ENCODE measurements at places on chromosomes 3 and 15.

DNA sequence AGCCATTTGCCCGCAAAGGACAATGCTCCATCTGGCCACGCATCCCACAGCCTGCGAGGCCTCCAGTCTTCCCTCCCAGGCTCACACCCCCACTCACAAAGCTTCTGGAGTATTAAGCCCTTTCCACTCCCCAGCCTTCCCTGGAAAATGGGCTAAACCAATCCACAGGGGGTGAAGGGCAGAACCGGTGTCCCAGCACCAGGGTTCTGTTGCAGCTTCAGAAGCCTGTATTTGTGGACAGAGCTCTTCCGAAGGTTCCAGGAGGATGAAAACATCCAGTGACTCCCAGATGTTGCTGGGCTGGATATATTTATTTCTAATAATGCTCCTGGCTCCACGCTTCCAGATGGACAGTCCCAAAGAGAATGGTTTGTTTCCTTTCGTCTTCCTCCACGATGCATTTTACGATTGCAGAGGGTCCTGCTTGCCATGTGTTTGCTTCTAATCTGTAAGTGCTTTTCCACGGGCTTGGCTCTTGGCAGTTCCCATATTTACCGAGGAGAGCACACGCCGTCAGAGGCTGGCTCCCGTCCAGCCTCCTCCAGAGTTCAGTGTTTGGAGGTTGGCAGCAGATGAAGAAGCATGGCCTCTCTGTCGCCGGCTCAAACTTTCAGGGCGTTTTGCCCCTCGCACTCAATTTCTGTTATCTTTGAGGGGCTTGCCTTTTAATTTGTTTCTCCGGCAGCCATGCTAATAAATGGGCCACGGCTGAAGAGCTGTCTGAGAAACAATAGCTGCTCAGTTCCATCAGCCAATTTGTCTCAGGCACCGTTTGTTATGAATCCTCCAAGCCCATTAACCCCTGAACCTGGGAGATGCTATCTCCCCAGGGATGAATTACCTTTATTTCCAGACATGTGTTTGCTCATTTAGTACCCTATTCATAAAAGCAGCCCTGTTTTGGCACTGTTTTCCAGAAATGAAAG, 367.9 kb upstream of the PROK2 start:
- peak; percentile 76 for DNase-seq

DNA sequence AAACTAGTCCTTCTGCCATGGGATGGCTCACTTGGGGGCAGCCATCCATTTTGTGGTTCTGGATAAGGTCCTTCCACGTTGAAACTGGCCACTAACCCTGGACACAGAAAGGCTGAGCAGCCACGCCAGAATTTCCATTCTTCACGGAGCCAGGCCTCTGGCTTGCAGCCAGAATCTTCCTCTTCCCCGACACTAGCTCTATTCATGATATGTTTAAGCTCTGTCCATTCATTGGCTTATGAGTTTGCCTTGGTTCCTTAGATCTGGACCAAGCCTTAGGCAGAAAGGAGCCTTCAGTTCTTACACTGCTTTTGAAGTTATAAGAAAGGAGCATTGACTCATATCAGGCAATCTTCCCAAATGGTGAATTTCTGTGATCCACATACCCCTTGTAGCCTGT, 288.4 kb upstream of the GOLGA6L4 start:
- DNase-seq: no peak

DNA sequence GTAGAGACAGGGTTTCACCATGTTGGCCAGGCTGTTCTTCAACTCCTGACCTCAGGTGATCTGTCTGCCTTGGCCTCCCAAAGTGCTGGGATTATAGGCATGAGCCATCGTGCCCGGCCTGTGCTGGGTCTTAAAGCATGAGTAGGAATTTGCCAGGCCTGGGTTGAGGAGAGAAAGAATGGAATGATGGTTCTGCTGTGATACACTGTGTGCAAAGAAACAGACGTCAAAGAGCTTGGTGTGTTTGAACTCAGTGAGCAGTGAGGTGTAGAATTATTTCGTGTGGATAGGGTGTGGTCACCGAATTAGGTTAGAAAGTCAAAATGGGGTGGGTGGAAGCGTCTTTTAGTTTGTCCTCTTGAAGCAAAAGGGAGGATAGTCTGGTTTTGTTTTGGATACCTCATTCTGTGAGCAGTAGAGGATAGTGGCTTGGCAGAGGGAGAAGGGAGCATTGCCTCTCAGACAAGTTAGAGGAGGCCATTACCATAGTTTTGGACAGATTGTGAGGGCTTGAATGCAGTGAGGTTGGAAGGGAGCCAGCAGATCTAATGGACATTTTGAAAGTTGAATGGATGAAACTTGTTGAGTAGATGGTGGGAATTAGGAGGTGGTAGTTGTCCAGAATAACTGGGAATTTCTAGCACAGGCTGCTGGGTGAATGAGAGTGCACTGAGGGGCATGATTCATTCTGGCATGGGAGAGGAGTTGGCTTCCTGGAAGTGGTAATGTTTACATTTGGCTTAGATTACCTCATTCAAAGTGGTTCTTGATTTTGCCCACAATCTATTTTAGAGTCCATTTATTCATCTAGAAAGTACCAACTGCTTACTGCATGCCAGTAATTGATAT, 27.2 kb downstream of the AKAP13 start:
- no peak for DNase-seq

- DNase-seq: peak; percentile 69
Measured at GRCh38 chr15:85504749-85505676, 124.6 kb downstream of the AKAP13 start.

DNA sequence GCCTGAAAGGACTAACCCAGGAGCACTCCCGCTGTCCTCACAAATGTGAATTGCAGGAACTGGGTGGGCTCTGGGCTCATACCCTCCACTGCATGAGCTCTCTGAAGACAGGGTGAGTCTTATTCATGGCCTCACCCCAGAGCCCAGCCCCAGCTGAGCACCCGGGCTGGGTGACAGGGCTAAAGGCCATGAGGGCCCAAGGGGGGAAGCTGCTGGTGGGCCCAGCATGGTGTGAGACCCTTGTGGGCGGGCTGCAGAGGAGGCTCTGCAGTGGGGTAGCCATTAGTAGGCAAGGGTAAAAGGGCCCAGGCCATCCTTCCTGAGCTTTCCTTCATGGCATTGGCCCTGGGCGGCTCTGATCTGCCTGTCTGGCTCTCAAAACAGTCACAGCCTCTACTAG, 30.3 kb downstream of the SRPRB start:
- no peak for DNase-seq

- no peak for DNase-seq
Measured at GRCh38 chr15:77022646-77023575, 28.0 kb downstream of the PSTPIP1 start.

DNA sequence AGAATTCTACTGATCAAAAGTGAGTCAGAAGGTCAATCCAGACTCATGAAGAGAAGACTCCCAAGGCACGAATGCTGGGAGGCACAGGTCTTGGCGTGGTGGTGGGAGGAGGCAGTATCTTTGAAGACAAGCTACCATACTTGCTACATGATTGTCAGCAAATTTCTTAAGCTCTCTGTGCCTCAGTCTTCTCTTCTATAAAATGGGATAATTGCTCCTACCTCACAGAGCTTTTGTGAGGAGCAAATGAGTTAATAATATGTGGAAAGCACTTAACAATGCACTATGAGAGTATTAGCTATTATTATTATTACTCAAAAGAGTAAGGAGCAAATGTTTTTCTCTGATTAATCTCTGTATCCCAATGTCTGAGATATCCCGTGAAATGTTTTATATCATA, 36.2 kb downstream of the EHD4 start:
- DNase-seq: no peak

- DNase-seq: no peak
Measured at GRCh38 chr3:141227752-141228151, 3.9 kb upstream of the PXYLP1 start.

GRCh38 chr3:171260899-171261298, 199.3 kb downstream of the TNIK start:
- no peak for DNase-seq

DNA sequence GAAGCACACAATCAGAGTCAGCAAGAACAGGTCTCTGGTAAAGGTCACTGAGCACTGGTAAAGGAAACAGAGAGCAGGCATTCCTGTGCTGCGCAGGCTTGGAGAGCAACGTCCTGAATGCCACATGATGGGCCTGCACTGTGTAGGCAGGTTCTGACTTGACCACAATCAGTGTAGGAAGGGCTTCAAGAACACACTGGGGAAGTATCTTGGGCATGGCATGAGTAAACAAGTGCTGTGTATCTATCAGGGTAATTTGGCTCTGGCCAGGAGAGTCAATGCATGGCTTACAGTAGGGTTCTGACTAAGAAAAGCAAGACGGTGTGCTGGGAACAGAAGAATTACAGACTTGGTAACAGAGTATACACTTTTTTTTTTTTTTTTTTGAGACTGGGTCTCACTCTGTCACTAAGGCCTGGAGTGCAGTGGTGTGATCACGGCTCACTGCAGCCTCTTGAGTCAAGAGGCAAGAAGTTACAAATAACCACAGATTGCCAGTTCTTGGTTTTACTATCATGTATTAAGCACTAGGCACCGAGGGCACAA, 30.6 kb downstream of the TBC1D2B start:
- DNase-seq: no peak

GRCh38 chr3:52014613-52015012, 18.9 kb upstream of the RPL29 start:
- DNase-seq: peak; percentile 43

DNA sequence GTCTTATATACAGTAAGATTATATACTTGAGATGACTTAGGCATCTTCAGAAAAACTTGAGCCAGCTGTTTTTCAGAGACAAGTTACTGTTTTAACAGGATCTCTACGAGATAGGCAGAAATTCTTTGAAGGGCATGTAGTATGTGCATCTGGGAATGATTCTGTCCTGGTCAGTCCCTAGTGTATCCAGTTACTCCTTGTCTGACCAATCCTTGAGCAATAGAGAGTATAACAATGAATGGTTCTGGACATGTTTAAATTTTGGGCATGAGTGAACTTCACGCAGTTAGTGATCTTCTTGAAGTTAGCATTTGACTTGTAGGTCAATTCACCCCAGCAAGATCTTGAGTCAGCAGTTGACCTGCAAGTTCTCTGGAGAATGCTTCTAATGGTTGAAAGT, 24.7 kb upstream of the HHLA2 start:
- no peak for DNase-seq

GRCh38 chr3:143450632-143451031, 331.1 kb downstream of the CHST2 start:
- DNase-seq: no peak

DNA sequence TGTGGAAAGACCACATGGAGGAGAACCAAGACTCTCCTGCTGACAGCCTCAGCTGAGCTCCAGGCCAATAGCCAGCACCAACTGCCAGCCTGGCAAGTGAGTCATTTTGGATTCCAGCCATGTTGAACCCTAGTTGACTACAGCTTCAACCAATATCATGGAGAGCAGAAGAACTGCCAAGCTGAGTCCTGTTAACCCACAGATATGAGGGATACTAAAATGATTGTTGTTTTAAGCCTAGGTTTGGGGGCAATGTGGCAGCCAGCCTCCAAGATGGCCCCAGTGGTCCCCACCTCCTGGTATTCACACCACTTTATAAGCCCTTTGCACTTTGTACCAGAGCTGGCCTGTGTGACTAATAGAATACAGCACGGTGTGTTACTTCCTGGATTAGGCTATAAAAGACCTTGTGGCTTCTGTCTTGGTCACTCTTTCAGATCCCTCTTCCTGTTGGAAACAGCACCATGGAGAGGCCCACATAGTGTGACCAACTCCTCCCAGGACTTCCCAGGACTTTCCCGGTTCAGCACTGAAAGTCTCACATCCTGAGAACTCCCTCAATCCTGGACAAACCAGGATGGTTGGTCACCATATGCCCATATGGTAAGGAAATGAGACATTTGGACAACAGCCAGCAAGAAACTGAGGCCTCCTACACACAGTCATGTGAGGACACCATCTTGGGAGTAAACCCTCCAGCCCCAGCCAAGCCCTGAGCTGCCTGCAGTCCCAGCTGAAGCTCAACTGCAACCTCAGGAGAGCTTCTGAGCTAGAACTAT, 32.4 kb upstream of the CDV3 start:
- DNase-seq: no peak

DNA sequence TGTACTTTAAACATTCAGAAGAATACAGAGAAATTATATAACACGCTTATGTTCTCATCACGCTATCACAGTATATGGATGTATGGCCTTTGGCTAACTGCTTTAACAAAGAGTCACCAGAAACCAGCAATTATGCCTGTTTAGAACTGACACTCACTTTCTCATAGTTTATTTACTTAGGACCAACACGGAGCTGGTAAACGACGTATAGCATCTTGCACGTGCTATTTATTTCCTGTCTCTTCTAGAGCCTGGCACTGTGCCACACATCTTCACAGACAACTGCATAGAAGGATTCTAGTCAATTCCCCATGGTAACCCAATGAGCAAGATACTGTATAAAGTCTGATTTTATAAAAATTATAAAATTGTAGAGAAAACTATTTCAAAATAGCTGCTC, 43.6 kb downstream of the TBC1D2B start:
- DNase-seq: no peak

DNA sequence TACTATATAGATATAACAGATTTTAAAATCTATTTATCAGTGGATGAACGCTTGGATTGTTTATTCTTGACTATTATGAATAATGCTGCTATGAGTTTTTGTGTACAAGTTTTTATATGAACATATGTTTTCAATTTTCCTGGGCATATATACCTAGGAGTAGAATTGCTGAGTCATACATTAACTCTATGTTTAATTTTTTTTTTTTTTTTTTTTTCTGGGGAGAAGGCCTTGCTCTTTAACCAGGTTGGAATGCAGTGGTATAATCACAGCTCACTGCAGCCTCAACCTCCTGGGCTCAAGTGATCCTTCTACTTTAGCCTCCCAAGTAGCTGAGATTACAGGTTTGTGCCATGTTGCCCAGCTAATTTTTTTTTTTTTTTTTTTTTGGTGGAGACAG, 9.1 kb downstream of the CIDEC start:
- no peak for DNase-seq

DNA sequence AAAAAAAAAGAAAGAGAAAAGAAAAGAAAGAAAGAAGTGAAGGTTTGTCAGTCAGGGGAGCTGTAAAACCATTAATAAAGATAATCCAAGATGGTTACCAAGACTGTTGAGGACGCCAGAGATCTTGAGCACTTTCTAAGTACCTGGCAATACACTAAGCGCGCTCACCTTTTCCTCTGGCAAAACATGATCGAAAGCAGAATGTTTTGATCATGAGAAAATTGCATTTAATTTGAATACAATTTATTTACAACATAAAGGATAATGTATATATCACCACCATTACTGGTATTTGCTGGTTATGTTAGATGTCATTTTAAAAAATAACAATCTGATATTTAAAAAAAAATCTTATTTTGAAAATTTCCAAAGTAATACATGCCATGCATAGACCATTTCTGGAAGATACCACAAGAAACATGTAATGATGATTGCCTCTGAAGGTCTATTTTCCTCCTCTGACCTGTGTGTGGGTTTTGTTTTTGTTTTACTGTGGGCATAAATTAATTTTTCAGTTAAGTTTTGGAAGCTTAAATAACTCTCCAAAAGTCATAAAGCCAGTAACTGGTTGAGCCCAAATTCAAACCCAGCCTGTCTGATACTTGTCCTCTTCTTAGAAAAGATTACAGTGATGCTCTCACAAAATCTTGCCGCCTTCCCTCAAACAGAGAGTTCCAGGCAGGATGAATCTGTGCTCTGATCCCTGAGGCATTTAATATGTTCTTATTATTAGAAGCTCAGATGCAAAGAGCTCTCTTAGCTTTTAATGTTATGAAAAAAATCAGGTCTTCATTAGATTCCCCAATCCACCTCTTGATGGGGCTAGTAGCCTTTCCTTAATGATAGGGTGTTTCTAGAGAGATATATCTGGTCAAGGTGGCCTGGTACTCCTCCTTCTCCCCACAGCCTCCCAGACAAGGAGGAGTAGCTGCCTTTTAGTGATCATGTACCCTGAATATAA, 2.0 kb downstream of the B2M start:
- peak; percentile 69 for DNase-seq

All from cerebellar cortex (tissue), 1 donor.